Cerebellum (tissue), 4 donors: ENCODE measurements at places on chromosomes 7 and 10.

DNA sequence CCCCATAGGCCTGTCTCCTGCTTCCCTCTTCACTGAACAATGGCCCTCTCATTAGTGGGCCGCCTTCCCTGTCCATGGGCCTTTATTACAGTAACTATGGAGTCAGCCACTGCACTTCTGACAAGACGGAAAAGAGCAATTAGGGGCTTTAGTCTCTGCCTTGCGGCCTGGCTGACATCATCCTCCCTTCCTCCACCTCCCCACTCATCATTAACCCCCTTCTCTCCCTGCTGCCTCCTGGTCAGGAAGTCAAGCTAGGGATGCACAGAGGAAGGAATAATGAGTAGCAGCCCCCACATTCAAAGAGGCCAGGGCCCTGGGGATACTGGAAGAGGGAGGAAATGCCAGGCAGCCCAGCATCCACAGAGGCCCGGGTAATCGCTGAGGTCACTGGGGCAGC is 101.6 kb upstream of the PLXNA4 start:
- DNase-seq: no peak

DNA sequence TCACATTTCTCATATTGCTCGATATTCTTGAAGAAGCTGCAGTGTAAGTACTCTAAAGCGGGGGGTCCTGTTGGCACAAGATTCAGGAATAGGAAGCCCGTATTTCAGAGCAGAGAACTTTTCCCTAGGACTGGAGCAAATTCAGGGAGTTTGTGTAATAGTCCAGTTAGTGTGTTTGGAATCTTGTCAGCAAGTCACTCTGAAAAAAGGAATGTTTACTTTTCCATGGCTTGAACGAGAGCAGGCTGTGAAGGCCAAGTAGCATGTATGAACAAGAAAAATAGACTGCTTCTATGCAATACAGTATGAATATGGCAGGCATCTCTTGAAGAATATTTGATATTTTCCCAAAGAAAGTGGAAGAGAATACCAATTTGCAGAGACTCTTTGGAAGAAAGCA is 39.8 kb downstream of the CDC123 start:
- DNase-seq: no peak

DNA sequence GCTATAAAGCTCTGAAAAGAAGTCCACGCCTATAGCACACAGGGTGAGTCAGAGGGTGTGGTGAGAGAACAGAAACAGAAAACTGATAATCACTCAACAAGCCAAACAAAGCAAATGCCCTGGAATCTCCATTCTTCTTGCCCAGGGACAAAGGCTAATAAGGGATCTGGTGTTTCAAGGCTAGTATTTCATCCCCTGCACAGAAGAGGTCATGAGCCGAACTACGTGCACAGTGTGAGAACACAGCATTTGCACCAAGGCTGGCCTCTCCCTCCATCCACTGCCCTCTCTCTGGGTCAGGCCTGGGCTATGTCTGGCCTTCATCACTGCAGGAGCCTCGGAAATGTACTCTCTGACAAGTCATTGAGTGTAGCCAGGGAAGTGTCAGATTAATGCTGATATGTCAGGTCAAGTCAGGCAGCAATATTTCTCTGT is 42.7 kb downstream of the PRR15 start:
- no peak for DNase-seq

DNA sequence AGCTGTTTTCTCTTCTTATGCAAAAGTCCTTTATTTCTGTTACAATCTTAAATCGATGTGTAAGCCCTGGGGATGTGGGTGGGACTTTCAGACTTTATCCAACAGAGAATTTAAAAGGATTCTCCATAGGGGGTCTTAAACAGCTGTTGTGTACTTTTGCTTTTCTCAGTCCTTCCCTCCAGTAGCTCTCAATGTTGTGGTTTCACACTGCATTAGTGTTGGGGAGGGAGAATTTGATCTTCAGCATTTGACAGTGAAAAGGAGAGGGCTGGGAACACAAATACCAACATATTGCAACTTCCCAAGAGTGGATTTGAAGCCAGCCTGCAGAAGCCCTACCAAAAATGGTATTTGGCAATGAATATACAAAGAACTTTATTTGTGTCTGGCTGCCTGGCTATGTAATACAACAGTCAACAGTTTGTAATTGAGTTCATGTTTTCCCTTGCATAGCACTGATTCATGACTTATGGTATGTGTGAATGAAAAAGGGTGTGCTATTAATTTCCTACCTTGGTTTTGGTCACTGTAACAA is 80.1 kb upstream of the CAPZA2 start:
- DNase-seq: no peak

GRCh38 chr10:124604214-124605000 is 139.8 kb downstream of the FAM53B start:
- DNase-seq: no peak

- no peak for DNase-seq
Measured at GRCh38 chr7:36165059-36165458, 12.0 kb downstream of the EEPD1 start.

GRCh38 chr7:44977304-44977958 is 1.4 kb downstream of the MYO1G start:
- DNase-seq: no peak

DNA sequence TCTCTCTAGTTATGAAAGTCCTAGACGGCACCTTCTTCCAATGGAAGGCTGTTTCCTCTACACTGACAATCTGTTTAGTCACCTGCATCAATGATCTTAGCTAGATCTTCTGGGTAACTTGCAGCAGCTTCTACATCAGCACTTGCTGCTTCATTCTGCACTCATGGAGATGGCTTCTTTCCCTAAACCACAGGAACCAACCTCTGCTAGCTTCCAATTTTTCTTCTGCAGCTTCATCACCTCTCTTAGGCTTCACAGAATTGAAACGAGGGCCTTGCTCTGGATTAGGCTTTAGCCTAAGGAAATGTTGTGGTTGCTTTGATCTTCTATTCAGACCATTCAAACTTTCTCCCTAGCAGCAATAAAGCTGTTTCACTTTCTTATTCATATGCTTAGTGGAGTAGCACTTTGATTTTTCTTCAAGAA is 24.6 kb downstream of the NAMPT start:
- DNase-seq: no peak

DNA sequence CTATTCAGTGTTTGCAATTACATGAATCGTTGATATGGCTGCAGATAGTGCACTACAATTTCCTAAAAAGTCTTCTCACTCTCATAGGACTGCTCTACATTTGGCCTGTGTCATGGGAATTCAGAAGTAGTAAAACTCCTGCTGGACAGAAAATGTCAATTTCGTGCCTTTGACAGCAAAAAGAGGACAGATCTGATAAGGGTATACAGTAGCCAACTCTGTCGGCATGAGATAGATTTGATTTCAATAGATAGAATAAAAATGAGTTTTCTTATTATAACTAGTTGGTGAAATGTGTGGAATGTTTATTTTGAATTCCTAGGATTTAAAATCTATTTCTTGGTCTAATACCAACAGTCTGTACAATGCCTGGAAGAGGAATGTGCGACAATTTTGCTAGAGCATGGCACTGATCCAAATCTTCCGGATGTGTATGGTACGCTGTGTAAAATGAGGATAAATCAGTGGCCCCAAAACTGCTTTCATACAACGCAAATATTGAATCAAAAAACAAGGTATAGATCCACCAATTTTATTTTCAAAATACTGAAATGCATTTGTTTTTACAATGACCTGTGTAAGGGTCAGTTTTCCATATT is 133.5 kb upstream of the CDK13 start:
- DNase-seq: no peak

- peak; percentile 40 for DNase-seq
Measured at GRCh38 chr7:113374955-113375354, 256.6 kb upstream of the SMIM30 start.

GRCh38 chr10:85666102-85666501 is 700.5 kb downstream of the GRID1 start:
- DNase-seq: no peak

DNA sequence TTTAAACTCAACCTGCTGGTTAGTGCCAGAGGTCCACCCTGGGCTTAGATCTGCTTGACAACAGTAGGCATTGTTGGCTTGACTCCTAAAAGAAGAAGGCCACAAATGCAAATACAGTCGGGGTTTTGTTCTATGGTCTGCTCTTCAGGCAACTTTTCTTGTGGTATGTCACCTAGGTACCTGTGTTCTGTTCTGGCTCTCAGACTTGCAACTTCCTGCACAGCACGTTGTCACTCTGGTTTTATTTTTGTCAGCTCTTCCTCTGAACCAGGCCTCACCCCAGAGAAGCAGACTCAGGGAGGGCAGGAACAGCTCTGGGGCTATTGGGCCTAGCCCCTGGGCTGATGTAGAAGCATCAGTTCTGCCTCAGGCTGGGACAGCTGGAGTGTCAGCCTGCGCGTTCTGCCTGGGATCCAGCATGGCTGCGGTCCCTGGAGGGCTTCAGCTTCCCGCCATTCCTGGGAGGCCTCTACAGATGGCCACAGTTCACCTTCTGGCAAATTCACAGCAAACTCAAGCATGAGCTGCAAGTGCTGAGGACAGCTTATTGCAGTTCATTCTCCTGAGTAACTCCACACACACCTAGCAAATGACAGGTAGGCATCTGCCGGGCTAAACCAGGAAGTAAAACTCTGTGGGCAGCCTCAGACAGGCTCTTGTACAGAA is 11.0 kb upstream of the PDCD4 start:
- peak; percentile 46 for DNase-seq

DNA sequence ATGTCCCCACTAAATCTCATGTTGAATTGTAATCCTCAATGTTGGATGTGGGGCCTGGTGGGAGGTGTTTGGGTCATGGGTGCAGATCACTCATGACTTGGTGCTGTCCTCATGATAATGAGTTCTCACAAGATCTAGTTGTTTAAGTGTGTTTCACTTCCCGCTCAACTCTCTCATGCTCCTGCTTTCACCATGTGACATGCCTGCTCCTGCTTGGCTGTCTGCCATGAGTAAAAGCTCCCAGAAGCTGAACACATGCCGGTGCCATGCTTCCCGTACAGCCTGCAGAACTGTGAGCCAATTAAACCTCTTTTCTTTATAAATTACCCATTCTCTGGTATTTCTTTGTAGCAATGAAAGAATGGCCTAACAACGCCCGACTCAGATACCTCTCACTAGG is 6.2 kb upstream of the PSTK start:
- DNase-seq: no peak

DNA sequence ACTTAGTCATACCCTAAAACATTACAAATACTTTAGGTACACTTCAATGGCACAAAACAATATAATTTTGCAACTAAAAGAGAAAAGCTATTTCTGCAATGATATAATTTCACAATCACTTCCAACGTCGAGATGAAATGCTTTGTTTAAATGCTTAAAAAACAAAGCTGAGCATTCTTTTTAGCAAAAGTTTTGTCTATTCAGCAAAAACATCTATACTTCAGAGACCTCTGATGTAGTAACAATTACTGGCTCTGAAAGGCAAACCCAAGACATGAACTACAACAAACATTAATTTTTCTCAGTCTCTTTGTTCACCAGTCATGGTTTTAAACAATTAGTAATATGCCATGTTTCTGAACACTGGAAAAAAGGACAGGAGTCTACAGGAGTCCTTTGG is 16.4 kb downstream of the OAT start:
- no peak for DNase-seq

- no peak for DNase-seq
Measured at GRCh38 chr7:80443325-80443724, 68.5 kb downstream of the GNAT3 start.

- no peak for DNase-seq
Measured at GRCh38 chr7:68706291-68706690, 892.0 kb upstream of the AUTS2 start.

DNA sequence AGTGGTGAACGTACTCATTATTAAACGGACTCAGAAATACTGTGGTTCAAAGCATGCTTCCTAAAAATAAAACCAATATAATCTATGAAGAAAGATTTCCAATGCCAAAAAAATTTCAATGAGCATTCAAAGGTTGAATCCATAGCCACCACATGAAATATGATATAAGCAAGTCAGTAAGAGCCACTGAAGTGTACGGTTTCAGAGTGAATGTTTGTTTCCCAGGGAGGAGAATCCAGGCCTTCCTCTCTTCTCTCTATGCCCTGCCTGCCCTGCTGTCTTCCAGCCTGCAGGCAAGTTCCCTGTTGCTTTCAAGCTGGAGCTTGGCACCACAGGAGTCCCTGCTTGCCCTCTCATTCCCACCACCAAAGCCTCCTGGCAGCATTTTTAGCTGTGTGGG is 1171.6 kb upstream of the C7orf33 start:
- peak; percentile 15 for DNase-seq

GRCh38 chr10:6530211-6530840 is 49.8 kb downstream of the PRKCQ start:
- DNase-seq: no peak

GRCh38 chr7:7103343-7104313 is 78.7 kb upstream of the C1GALT1 start:
- peak; percentile 26 for DNase-seq

DNA sequence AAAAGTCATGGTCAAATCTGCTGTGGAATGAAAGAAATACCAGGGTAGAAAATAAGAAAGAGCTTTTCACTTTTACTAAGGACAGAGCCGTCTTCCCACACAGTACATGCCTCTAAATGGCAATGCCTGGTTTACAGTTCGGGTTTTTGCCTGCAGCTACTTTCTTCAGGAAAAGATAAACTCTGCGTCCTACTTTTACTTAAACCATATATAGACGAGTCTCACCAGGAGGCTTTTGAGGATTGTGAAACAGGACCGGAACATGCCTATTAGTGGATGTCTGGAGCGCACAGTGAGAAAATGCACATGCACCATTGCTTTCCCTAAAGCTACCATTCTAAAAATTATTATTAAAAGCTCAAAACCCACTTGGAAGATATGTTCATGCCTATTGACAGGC is 70.5 kb downstream of the KLF6 start:
- no peak for DNase-seq

- DNase-seq: no peak
Measured at GRCh38 chr10:62614389-62615157, 189.9 kb upstream of the ADO start.

- DNase-seq: peak; percentile 47
Measured at GRCh38 chr10:125114761-125115391, 45.5 kb downstream of the CTBP2 start.

- DNase-seq: no peak
Measured at GRCh38 chr7:140654661-140655060, 14.0 kb upstream of the DENND2A start.

GRCh38 chr10:75836064-75836463 is 404.6 kb downstream of the LRMDA start:
- DNase-seq: no peak

DNA sequence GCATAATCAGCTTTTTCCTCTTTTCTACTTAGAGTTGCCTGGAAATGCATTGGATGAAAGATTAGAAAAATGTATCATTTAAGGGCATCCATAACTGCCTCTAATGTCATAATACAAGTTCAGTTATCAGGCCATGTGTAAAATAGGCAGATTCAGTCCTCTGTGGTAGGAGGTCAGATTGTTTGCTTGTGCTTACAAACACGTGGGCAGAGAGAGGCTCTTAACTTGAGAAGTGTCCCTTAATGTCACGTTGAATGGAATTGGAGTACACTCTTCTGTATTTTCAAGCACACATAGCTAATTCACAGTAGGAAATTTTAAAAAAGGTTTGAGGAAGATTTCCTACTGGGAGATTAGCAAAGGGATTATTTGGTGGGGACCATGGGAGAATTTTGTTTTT is 359.8 kb upstream of the MTPN start:
- DNase-seq: no peak
